NCI-H82 (cell line): ENCODE measurements at places on chromosomes 2 and 18.

GRCh38 chr2:218701806-218702205 is 8.8 kb upstream of the TTLL4 start:
- no peak for DNase-seq

DNA sequence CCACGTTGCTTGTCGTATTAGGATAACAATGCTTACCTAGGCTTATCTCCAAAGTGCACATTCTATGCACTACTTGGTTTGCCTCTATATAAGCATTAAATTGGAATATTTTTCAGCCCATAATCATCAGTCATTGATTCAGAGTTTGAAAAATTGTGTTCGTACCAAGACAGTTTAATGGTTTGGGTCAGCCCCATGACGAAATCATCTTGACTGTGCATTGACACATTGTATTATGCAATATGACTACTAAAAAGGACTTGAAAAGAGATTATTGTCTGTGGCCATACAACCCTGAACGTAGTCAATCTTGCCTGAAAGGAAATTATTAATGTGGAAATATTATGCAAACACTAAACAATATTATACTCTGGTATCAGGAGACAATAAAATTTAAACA is 141.3 kb downstream of the EML6 start:
- DNase-seq: no peak

GRCh38 chr18:75209129-75209950 is at the start of gene PTGR3:
TSS of gene PTGR3 (minus strand) at chr18:75209139. CDS start at chr18:75209058, 81 bp downstream.
- peak; percentile 84 for DNase-seq

- DNase-seq: peak; percentile 9
These were observed 254.7 kb downstream of the RAD51AP2 start for GRCh38 chr2:17263570-17263968.

DNA sequence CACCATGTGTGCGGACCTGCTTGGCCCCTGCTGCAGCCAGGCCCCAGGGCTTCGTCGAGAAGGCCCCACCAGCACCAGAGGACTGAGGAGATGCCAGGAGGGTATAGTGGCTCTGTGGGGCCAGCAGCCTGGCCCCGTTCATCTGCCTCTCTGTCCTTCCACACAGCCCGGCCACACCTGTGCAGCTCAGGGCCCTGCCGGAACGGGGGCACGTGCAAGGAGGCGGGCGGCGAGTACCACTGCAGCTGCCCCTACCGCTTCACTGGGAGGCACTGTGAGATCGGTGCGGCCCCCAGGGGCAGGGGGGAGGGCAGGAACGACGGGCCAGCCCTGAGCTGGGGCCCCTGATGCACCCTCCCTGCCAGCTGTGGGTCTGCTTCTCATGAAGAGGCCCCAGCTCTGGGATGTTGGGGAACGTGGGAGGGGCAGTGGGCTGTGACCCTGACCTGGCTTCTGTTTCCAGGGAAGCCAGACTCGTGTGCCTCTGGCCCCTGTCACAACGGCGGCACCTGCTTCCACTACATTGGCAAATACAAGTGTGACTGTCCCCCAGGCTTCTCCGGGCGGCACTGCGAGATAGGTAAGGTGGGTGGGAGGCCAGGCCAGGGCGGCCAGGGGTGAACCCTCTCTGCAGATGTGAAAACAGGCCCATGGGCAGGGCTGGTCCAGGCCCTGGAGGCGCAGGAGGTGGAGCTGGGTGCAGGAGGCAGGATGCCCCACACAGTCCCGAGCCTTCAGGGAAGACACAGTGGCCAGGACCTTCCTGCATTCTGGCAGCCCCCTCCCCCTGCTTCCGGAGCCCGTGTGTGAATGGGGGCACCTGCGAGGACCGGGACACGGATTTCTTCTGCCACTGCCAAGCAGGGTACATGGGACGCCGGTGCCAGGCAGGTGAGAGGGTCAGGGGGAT is 50.3 kb downstream of the MTERF4 start:
- no peak for DNase-seq

DNA sequence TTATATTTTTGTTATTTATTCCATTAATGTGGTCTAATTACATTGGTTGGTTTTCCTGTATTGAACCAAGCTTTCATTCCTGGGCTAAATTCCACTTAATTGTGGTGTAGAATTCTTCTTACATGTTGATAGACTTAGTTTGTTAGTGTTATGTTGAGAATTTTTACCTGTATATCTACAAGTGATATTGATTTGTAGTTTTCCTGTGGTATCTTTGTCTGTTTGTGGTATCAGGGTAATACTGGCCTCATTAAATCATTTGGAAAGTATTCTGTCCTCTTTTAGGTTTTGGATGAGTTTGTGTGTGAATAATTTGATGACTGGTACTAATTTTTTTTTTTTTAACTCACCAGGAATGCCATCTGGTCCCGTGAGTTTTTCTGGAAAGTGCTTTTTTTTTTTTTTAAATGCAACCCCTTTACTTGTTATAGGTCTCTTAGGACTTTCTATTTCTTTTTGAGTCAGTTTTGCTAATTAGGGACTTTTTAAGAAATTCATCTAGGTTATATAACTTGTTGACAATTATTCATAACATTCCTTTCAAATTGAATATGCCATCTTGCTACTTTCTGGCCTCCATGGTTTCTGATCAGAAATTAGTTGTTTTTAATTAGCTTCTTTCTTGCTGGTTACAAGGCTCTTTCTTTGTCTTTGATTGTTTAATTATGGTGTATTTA is 232.8 kb downstream of the CCDC85A start:
- DNase-seq: no peak

DNA sequence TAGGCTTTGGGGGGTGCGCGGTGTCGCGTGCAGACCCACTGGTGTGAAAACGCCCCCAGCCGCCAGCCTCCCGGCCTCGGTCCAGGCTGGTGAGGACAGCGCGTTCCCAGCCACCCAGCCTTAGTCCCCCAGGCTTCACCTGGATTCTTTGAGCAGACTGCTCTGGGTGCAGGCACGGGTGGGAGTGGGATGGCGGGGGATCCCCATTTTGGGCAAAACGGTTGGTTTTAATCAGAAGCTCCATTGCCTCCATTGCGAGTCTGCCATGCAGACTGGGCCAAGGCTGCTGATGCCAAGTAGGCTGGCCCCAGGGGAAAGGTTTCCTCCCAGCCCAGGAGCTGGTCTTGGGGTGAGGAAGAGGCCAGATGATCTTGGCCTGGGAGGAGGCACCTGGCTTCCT is 445 bp downstream of the MLPH start:
- no peak for DNase-seq

DNA sequence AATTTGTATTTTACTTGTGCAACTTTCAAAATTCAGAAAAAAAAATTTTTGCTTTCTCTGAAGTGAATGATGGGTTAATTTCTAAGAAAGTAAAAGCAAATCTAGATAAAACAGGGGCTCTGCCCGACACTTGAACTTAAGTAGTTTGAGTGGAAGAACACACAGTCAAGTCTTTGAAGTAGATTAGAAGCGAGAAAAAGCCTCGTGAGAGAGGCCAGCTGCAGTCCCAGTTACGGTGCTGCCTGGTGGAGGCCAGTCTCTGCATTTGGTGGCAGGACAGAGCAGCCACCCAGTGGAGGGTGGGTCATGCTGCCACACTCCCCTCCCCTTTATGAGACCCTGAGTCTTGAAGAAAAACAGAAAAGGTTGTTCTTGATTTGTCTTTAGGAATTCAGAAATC is 81.8 kb downstream of the INPP5D start:
- no peak for DNase-seq

DNA sequence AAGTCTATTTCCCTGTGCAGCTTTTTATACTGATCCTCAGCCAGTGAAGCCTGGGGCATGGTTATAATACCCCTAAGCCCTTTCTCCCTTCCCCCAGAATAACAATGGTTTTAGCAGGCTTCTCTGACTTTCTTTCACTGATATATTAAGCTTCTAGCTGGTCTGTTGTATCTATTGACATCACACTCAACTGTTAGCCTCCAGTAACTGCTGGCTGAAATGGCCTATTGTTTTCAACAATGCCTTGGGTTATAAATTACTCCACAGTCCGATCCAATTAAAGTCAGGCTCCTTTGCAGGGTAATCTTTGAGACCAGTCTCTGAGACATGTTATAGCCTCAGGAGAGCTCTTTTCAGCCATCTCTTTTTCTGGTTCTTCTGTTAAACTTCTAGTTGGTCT is 2.9 kb upstream of the SLC9A4 start:
- DNase-seq: peak; percentile 11

GRCh38 chr2:82226441-82226840 is 1921.9 kb upstream of the LRRTM1 start:
- no peak for DNase-seq

GRCh38 chr2:57882895-57883515 is 163.6 kb upstream of the VRK2 start:
- no peak for DNase-seq

- DNase-seq: no peak
These were observed 21.7 kb upstream of the ZCCHC2 start for GRCh38 chr18:62500966-62501591.

DNA sequence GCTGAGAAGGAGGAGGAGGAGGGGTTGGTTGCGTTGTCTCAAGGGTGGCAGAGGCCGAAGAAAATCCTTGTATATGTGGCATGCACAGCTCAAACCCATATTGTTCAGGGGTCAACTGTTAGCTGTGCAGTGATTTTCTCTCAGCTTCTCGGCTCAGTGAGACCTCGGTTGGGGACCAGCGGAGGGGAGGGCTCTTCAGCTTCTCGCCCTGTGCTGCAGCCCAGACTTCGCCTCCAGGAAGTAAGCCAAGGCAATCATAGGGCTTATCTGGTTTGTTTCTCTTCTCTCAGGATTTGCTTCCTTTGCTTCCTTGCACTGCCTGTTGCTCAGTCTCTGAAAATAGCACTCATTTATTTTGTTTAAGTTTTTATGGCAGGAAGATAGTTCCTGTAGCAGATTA is 85.5 kb downstream of the SOWAHC start:
- DNase-seq: no peak

- no peak for DNase-seq
These were observed 526.9 kb downstream of the SLC4A3 start for GRCh38 chr2:220154304-220154703.

DNA sequence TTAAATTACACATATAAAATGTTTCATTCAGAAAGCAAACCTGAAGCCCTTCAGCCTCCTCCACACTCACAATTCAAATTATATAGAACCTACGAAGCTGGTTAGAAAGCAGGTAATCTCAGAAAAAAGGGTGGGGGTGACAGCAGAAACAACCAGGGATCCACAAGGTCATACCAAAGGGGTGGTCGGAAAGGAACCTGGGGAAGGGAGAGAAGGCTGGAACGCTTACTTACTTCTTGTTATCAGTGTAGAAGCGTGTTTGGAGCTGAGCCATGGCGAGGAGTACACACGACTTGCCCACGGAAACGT is 316 bp downstream of the WDR12 start:
- no peak for DNase-seq

- DNase-seq: peak; percentile 79
These were observed 20.8 kb downstream of the LHCGR start for GRCh38 chr2:48734576-48735303.

DNA sequence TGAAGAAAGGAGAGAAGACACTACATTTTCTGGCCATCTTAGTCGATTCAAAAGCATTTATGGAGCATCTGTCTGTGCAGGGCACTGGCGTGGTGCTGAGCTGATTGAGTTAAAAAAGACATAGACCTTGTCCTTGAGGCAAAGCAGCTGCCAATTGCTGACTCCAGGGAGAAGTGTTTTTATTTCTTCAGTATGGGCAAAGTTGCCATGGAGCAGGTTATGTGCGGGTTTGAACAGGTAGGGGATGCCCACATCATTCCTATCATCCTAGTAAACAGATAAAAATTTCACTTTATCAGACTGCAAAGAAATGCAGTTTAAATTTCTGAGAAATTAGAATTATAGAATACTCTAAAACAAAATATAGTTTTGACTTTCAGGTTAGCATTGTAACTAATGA is 125.8 kb downstream of the NUP35 start:
- peak; percentile 43 for DNase-seq

GRCh38 chr2:25085761-25086560 is 44.1 kb downstream of the EFR3B start:
- no peak for DNase-seq

DNA sequence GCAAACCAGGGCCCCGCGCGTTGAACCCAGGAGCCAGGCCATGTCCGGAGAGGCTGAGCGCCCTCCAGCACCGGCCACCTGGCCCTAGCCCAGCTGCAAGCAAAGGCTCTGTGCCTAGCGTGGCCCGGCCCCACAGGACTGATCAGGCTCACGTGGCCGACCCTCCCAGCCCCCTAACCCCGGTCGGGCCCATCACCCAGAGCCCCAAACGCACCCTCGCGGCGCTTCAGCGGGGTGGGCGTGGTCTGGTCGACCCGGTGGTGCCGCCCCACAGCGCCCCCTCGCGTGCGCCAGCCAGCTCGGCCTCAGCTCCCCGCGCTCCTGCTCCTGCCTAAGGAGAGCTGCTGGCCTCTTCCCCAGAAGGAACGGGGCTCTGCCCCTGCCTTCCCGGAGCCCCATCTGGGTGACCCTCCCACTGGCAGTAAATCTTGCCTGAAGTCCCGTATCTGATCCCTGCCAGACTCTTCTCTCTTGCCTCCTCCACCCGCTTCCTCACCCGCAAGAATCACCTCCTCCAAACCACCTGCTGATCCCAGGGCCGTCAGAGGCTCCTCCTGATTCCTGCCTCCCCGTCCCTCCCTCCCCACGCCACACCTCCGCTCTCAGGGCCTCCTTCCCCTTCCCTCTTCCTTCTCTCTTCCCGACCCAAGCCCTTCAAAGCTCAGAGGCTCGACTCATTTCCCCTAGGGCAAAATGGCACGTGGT is 12.3 kb upstream of the TEX51 start:
- peak; percentile 16 for DNase-seq
